Fibroblast of pulmonary artery (primary cell): ENCODE measurements at places on chromosomes 3 and 15.

- no peak for DNase-seq
These were observed 111.2 kb downstream of the XXYLT1 start for GRCh38 chr3:195159814-195160165.

DNA sequence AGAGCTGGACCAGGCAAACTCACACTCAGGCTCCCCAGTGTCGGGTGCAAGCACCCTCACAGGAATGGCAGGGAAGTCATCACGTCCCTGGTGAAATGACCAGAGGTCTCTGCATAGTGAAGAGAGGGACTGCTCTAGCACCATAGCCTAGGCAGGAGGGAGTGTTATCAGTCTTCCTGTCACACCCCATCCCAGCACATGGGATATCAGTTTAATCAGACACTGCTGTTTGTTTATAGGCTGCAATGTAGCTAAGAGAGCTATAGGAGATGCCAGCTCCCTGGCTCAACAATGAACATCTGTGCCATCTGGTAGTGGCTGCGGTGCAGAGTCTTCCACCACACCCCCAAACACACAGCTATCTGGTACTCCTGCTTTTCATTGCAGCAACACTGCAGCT, 776.6 kb downstream of the ZNF385D start:
- DNase-seq = no peak

DNA sequence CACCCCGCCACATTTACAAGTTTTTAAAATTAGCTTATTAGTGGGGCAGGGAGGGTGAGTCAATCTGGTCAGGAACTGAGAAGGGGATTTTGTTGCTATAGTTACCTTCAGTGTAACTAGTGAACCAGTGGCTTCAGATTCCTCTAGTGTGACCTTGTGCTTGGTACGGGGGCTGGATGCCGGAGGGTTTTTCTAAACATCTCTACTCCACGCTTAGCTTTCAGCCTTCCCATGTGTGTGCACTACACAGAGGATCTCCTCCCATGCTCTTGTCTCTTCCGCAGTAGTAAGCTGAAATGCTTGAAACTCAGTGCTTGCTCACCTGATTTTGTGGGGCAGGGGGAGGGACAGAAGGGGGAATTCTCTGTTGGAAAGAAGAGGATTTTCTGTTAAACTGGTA, 67.9 kb upstream of the AKAP13 start:
- DNase-seq = peak; percentile 46

GRCh38 chr15:33242165-33242564, 47.7 kb upstream of the FMN1 start:
- peak; percentile 15 for DNase-seq

GRCh38 chr3:114706591-114707232, 412.9 kb downstream of the TIGIT start:
- DNase-seq = peak; percentile 21
